ENCODE measurements at places on chromosomes 2 and 18.

DNA sequence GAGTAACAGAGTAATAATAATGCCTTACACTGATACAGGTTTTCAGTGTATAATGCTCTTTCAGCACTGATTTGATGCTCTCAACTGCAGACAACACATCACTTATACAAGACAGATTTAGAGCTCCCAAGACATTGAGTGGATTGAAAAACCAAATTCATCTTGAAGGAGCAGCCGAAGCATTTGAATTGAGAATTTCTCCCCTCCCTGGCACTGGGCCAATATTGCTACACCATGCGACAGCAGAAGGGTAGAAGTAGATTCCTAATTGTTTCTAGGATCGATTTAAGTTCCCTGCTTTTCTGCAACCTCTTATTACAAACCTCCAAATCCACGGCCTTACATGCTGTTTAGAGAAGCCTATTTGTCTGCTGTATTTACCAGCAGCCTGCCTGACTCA lies 15.5 kb downstream of the CENPA start:
- no peak for DNase-seq

- DNase-seq, result no peak
Measured at GRCh38 chr2:19709553-19709952, 192.2 kb downstream of the TTC32 start.

GRCh38 chr2:138293045-138293444 lies 208.5 kb upstream of the SPOPL start:
- no peak for DNase-seq

GRCh38 chr2:58762176-58762781 lies 521.2 kb upstream of the FANCL start:
- no peak for DNase-seq

GRCh38 chr2:647691-648231 lies 29.4 kb downstream of the TMEM18 start:
- no peak for DNase-seq

DNA sequence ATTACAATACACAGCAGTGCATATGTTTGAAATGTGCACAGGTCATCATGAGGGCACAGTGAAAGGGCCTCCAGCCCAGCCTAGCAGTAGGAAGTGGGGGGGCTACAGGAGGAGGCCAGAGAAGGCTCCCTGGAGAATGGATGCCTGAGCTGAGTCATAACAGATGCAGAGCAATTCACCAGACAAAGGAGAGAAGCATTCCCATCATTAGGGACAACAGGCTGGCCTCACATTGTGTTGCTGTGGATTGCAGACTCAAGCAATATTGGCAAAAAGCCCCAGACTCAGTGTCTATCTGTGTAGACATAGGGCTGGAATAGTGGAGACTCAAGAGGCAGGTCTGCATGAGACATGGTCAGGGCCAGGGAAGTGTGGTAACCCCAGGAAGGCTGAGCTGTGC lies 329.9 kb downstream of the DLGAP1 start:
- no peak for DNase-seq

- DNase-seq, result no peak
Measured at GRCh38 chr2:112972423-112973086, 5.3 kb upstream of the IL36G start.

DNA sequence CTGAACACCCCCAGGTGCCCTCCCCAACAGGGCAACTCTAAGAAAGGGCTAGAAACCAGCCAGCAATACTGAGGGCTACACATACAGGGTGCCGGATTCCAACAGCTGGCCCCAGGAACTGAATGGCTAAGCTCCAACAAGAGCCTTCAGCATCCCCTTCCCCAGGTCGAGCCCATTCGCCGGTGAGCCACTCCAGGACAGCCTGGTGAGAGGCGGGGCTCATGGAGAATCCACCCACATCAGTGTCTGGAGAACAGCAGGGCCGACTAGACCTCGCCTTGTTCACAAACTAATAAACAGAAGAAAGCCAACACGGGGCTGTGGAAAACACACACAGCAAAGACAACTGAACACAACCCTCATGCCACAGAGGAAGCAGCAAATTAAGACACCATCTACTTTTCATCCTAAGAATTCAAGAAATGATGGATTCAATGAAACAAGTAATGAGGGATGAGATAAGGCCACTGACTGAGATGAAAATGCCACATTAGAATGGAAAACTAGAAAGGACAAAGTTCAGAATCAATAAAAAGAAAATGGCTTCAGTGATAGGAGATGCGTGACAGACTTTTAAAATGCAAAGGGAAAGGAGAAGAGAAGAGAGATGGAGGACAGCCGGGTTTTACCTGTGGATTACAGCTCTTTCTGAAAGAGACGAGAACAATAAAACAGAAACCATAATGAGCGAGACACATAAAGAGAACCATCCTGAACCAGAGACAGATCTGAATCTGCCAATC lies 8.2 kb downstream of the PER2 start:
- DNase-seq, result no peak

- DNase-seq, result no peak
Measured at GRCh38 chr18:49476664-49477411, 10.2 kb downstream of the C18orf32 start.

- no peak for DNase-seq
Measured at GRCh38 chr2:191806396-191806795, 40.5 kb downstream of the CAVIN2 start.

- no peak for DNase-seq
Measured at GRCh38 chr2:70519453-70519852, 34.2 kb downstream of the TGFA start.

GRCh38 chr18:3397031-3397750 lies 52.8 kb upstream of the TGIF1 start:
- DNase-seq, result no peak

GRCh38 chr2:230938098-230938497 lies 13.1 kb upstream of the GPR55 start:
- DNase-seq, result no peak

DNA sequence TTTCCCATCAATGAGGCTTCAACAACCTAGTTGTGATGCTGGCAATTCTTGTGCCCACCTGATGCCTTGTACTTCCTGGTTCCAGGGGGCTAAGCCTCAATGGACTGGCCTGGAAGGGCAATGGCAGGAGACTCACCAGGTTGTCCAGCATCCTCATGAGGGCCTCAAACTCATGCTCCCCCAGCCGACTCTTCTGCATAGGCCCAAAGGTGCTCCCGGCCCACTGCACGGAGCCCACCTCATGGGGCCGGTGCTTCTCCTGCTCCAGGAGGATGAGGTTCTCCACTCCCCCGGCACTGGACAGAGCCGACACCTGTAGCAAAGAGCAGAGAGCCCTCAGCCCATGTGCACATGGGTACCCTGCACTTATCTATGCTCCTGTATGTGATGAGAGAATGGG lies 84.5 kb downstream of the ADD2 start:
- no peak for DNase-seq

DNA sequence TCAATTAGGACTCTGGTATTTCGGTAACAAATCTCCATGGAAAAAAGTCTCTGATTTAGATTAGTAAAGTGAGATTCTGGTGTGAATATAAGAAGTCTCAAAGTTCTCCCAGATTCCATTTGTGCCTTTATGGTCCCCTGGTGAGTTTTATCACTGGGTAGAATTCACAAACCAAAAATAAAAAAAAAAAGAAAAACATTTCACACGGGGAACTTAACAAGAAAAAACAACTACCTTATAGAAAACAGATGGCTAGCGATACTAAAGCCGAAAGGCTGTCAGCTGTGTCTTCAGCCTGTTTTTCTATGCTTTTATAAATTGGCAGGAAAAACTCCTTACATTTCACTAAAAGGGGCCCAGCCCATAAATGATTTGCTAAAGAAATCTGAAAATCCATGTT lies 50.6 kb downstream of the COL5A2 start:
- DNase-seq, result no peak

- DNase-seq, result no peak
Measured at GRCh38 chr2:212606232-212606631, 67.6 kb upstream of the ERBB4 start.

GRCh38 chr2:171410101-171410500 lies 23.7 kb downstream of the METTL8 start:
- no peak for DNase-seq

- no peak for DNase-seq
Measured at GRCh38 chr2:206112846-206113547, 27.0 kb upstream of the INO80D start.

- DNase-seq, result no peak
Measured at GRCh38 chr18:79348066-79348465, 47.7 kb upstream of the NFATC1 start.
